Activated naive CD8-positive, alpha-beta T cell treated with anti-CD3 and anti-CD28 coated beads, Interleukin-2, amount 10 ng/mL, durations not matched to agents 7 days and 5 days (primary cell): ENCODE measurements at places on chromosomes 5 and 9. TPM values are rescaled to one million over a fixed set of nuclear protein-coding genes. Genes with fewer than 3 reads are reported as not detected.
A peak's percentile ranks its signal among the peaks of the same experiment; 100 is the strongest.

GRCh38 chr9:81754245-81754644 is 64.9 kb upstream of the TLE1 start:
- H3K36me3 ChIP-seq = no peaks in the 10 kb centered on the region
- H3K27me3 ChIP-seq = no peaks in the 10 kb centered on the region
- H3K4me3 ChIP-seq = no peak overlapping the region
- no peak overlapping the region for H3K27ac ChIP-seq
- no peak for DNase-seq

DNA sequence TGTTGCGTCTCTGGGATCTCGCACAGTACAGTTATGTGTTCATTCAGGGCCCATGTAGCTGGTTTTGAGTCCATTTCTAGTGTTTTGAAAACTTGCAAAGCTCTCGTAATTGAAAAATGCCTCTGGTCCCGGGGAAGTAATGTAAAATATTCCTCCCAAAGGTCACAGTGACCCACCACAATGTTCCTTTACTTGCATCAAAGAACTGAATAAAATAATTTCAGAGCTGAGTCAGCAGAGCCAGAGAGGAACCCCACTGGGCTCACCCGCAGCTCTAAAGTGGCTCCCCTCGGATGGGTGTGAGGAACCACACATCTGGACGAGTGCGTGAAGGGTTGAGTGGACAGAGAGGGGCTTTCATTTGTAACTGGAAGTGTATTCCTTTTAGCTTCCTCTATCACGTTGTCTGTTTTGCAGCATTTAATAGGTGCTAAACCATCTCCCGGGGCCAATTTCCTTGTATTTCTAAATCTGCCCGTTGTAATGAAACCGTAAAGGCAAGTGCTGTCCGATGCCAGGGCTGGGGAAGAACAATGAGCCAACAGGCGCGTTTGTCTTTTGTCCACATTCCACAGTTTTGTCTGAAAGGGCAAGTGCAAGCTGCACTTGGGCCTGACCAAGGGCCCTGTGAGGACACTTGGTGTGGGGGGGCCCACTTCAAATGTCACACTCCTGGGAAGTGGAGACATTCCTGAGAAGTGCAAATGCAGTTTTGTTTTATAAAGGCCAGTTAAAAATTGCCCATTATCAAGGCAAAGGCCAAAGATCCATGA is 29.9 kb downstream of the COL5A1 start:
- no peak overlapping the region for H3K27ac ChIP-seq
- H3K4me1 ChIP-seq = no peaks in the 10 kb centered on the region
- no peaks in the 10 kb centered on the region for H3K36me3 ChIP-seq
- no peak overlapping the region for H3K4me3 ChIP-seq

- no peaks in the 10 kb centered on the region for H3K27me3 ChIP-seq
- DNase-seq = no peak
- H3K36me3 ChIP-seq = peaks cover 6% of the 10 kb centered on the region
- no peak overlapping the region for H3K4me3 ChIP-seq
These were observed 186.9 kb upstream of the GNA14 start for GRCh38 chr9:77834898-77835488.

- H3K4me1 ChIP-seq = no peaks in the 10 kb centered on the region
- peaks cover 5% of the 10 kb centered on the region for H3K27me3 ChIP-seq
These were observed 9.7 kb downstream of the FGFR4 start for GRCh38 chr5:177096162-177097015.

DNA sequence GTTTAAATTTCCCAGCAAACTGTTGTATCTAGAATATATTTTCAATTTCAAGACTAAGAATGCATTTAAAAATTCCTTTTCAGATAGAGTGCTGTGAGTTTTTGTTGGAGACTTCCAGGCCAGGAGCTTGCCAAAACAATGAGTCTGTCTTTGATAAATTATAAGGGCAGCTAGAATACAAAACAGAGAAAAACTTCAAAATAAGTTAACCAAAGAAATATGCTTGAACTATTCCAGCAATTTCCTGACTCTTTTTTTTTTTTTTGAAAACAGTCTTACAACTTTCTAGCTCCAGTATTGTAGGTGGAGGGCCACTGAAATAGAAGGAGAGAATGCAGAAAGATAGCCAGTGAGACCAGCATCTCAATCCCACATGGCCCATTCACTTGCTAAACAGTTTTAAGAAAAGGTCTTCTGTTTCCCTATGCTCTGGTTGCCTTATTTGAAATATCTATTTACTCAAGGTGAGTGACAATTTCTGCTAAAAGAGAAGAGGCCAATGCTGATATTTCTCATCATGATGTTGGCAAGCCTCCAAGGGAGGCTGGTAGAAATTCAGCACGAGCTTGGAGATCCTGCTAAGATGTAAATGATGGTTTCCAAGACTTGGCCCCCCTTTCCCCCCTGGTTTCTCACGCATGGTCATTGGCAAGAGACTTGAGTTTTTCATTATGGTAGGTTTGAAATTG is 103.2 kb downstream of the USP20 start:
- H3K27me3 ChIP-seq = no peaks in the 10 kb centered on the region
- no peak overlapping the region for H3K4me3 ChIP-seq
- peaks cover 33% of the 10 kb centered on the region for H3K4me1 ChIP-seq
- H3K36me3 ChIP-seq = peaks cover 48% of the 10 kb centered on the region
- no peak for DNase-seq

DNA sequence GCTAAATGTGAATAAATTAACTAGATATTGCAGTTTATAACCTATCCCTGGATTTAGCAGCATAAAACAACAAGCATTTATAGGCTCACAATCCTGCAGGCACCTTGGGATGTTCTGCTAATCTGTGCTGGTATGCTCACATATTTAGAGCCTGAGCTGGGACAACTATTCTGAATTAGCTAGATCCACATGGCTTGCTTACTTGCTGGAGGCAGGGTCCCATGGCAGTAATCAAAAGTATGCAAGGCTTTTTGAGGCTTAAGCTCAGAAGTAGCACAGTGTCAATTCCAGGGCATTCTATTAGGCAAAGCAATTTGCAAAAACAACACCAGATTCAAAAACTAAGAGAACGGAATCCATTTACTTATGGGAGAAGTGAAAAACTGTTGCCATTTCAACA is 745.0 kb upstream of the ACO1 start:
- no peak overlapping the region for H3K27ac ChIP-seq
- H3K36me3 ChIP-seq = no peaks in the 10 kb centered on the region
- no peak overlapping the region for H3K4me3 ChIP-seq
- H3K4me1 ChIP-seq = no peaks in the 10 kb centered on the region
- no peaks in the 10 kb centered on the region for H3K27me3 ChIP-seq

- no peak for DNase-seq
- H3K4me3 ChIP-seq = no peak overlapping the region
- H3K4me1 ChIP-seq = no peaks in the 10 kb centered on the region
- H3K27me3 ChIP-seq = no peaks in the 10 kb centered on the region
- H3K36me3 ChIP-seq = no peaks in the 10 kb centered on the region
These were observed 726.1 kb upstream of the ADAMTS16 start for GRCh38 chr5:4413996-4414395.

DNA sequence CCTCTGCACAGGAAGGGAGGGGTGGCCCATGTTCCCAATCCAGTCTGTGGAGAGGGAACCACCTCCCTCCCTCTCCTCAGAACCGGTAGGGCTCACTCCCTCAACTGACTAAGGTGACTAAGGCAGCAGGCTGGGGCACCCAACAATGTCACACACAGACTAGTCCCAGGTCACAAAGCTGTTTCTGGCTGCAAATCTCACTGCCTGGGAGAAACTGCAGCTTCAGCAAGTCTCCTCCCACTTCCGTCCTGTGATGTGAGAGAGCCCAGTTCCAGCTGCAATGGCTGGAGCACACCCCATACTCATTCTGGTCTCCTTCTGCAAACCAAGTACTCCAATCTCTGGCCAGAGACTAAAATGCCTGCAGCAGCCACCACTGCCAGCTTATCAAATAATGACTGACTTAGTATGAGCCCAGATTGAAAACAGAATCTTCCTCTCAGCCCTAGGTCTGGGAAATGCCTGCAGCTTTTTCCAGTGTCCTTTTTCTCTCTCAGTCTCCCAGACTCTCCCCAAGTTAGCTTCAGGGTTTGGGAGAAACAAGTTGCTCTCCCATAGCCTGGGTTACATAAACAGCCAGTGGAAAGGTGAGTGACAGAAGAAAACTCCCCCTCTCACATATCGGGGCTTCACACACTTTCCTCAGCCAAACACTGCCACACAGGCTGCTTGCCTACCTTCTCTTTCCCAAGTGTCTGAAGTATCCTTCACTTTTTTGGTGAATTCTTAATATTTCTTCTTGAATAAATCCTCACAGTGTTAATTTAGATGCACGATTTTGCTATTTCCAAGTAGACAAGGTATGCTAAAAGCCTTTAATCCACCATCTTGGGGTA is 247.4 kb upstream of the RASA1 start:
- peaks cover 15% of the 10 kb centered on the region for H3K4me1 ChIP-seq
- H3K27me3 ChIP-seq = no peaks in the 10 kb centered on the region
- H3K27ac ChIP-seq = peak overlapping the region; percentile 58
- H3K36me3 ChIP-seq = peaks cover 5% of the 10 kb centered on the region

- H3K36me3 ChIP-seq = no peaks in the 10 kb centered on the region
- no peak for DNase-seq
- no peak overlapping the region for H3K4me3 ChIP-seq
- H3K4me1 ChIP-seq = no peaks in the 10 kb centered on the region
- H3K27me3 ChIP-seq = no peaks in the 10 kb centered on the region
- H3K27ac ChIP-seq = no peak overlapping the region
These were observed 383.3 kb upstream of the ZNF462 start for GRCh38 chr9:106479679-106480078.

GRCh38 chr9:136969774-136970173 is 7.5 kb upstream of the PTGDS start:
- peaks cover 3% of the 10 kb centered on the region for H3K27me3 ChIP-seq
- no peaks in the 10 kb centered on the region for H3K36me3 ChIP-seq
- no peak for DNase-seq
- H3K4me3 ChIP-seq = no peak overlapping the region

DNA sequence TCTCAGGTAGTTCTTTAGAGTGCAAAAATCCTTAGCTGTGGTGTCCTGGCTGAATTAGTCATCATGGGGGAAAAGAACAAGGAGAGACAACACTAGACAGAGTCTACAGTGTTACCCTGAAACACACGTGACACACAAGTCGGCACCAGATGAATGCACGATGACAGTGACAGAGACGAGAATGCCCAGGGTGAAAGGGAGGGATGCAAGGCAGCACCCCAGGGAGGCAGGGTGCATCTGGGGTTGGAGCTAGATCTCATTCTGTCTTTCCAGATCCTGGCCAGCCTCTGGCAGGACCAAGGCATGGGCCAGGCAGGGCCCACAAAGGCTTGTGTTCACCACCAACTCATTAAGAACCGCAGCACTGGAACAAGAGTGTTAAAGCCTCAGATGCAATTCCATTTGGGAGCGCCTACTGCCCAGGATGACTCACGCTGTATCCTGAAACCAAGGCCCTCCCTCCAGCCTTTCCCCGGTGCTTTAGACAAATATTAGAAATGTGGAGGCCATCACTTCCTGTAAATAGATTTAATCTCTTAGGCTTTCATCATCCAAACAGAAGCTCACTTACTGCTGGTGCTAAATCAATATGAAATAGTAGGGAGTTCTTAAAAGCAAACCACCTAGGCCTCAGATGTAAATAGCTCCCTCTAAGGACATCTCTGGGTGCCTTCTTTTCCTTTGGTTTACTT is 56.1 kb downstream of the IRX2 start:
- H3K27me3 ChIP-seq = no peaks in the 10 kb centered on the region
- no peaks in the 10 kb centered on the region for H3K36me3 ChIP-seq
- H3K27ac ChIP-seq = no peak overlapping the region
- H3K4me1 ChIP-seq = no peaks in the 10 kb centered on the region

DNA sequence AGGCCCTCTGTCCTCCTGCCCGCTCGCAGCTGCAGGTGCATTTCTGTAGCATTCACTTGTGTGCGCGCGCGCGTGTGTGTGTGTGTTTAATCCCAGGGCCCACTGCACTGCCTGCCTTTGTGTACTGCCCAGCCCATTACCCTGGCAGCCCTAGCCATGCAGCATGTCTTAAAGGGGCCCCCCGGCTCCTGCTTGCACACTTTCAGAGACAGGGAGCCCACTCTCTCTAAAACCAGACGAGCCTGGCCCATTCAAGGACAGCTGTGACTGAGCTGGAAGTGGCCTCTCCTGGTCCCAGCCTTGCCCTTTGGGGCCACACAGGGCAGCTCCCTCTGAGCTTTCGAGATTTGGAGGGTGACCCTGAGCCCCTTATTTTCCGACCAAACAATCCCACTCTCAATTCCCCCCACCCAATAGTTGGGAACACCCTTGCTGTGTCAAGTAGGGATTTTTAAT is 98.9 kb downstream of the DAB2IP start:
- no peaks in the 10 kb centered on the region for H3K36me3 ChIP-seq
- no peaks in the 10 kb centered on the region for H3K27me3 ChIP-seq
- no peak overlapping the region for H3K4me3 ChIP-seq
- no peak for DNase-seq
- peaks cover 20% of the 10 kb centered on the region for H3K4me1 ChIP-seq

DNA sequence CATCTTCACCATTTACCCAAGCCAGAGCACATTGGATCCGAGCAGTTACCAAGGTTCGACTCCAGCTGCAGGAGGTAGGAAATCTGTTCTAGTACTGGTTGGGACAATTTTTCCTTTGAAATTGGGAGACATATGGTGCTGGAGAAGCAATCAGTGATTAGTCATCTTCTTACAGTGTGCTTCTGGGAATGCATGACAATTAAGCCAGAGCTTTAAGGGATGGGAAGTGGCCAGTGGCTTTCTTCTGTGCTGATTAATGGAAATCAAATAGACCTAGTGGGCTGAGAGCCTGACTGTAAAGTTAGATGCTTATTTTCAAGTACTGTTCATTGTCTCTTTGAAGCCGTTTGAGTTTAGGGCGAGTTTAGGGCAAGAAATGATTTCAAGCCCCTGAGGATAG is 152.1 kb downstream of the UNC13B start:
- H3K27me3 ChIP-seq = no peaks in the 10 kb centered on the region
- no peak for DNase-seq
- no peak overlapping the region for H3K27ac ChIP-seq

GRCh38 chr9:90499761-90500160 is 142.9 kb downstream of the DIRAS2 start:
- no peak for DNase-seq
- no peak overlapping the region for H3K4me3 ChIP-seq
- peaks cover 7% of the 10 kb centered on the region for H3K27me3 ChIP-seq
- H3K4me1 ChIP-seq = no peaks in the 10 kb centered on the region
- H3K36me3 ChIP-seq = no peaks in the 10 kb centered on the region
- no peak overlapping the region for H3K27ac ChIP-seq

The HTR4 gene
- not detected for total RNA-seq

The AOPEP gene
- total RNA-seq = 9.5 TPM

The LHFPL2 gene
- 2.4 TPM for total RNA-seq

The NR4A3 gene
- 1.2 TPM for total RNA-seq

The DBH gene
- not detected for total RNA-seq

The GMCL2 gene
- not detected for total RNA-seq

The SREK1IP1 gene
- total RNA-seq = 20.6 TPM

The STC2 gene
- 10.9 TPM for total RNA-seq
